ENCODE measurements at places on chromosomes 7 and 10.
A peak's percentile ranks its signal among the peaks of the same experiment; 100 is the strongest.

DNA sequence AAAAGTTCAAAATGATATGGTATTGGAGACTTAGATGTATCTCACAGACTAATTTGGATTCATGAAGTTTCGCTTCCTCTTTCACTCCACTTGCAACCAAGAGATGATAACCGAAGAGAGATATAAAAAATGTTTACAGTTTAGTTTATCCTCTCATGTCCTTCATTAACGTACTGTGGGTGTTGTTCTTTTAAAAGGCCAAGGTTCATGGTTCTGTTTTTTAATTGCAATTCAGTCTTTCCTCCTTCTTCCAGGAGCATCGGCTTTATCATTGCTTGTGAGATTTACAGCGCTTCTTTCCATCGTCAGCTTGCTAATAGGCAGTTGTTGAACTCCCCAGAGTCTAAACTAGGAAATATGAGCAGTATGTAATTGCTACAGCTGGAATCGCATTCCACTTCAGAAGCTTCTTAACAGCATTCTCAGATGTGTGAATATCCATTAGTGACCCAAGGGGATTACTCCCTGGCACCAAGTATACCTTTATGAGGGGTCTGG lies 75.9 kb upstream of the HGF start:
- DNase-seq: peak; percentile 1

DNA sequence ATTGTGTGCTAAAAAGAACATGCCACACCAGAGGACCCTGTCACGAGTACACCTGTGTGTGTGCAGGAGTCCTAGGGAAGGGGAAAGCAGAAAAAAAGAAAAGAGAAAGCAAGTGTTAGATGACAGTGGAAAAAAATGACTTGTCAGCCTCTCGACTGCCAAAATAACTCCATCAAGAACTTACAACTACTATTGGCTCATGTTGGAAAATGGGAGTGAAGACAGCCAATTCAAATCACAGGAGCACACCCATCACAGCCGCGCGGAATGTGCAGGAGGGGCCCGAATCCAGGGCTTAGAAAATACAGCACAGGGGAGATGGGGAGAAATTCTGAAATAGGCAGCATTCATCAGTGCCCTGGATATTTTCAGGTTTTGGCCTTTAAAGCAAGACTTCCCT lies 38.1 kb upstream of the FOXI2 start:
- DNase-seq: no peak

DNA sequence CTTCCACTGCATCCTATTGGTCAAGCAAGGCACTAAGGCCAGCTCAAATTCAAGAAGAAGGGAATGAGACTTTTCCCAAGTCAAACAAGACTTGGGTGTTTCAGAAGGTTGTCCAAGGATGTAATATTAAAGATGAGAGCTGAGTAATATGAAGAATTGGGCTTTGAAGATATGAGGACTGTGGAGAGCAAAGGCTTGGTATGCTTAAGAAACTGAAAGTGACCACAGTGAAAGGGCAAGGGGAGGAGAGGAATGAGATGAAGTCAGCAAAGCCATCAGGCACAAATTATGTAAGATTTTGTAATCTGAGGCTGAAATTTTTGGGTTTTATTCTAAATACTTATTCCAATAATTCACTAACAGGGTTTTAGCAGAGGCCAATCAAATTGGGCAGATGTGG lies 38.6 kb upstream of the NPY start:
- no peak for DNase-seq

DNA sequence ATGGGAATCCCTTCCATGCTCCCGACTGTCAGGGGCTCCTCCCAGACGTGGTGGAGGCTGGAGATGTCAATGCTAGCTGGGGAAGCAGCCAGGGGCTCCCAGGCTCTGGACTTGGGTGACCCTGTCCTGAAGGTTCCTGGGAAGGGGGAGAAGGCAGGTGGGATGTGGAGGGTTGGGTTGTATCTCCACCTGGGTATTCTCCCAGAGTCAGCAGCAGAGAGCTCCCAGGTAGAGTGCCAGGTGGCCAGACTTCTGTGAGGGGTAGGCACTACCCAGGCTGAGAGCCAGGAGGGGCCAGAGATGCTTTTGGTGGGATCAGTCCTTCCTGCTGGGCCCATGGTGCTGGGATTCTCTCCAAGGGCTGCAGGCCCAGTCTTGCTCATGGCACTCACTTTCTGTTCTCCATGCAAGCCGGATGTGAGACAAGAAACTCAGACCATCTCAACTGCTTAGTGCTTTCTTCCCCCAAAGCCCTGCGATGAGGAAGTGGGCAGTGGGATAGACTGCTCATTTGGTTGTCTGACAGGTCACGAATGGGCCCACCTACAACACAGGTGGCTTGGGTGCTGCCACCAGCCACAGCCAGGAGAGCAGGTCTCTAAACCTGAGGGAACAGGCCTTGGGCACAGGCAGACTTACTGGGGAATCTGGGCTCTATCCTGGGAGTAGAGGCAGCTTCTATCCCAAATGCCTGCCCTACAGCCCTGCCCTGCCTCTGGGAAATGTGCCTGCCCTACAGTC lies 52.5 kb upstream of the CAMK2B start:
- DNase-seq: no peak

- DNase-seq: no peak
Measured at GRCh38 chr10:33189363-33189762, 145.1 kb downstream of the NRP1 start.

DNA sequence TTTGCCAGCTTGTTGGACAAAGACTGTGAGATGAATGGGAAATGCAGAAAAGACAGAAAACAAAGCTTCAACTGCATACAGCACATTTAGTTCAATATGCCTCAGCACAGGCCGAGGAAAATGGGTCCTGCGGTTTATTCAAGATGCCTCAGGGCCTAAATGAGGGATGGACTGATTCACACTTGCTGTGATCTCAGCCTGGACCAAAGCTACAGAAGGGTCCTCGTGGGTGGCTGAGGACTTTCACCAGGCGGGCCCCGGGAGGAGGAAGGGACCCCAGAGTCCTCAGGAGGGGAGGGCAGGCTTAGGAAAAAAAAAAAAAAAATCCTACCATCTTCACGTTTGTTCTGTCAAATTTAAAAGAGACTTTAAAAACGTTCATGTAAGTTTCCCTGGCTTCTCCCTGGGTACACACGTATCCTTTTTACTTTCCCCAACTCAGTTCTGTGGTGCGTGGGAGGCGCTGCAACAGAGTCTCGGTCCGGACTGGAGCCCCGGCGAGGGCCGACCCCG lies 624 bp upstream of the ZNF783 start:
- peak; percentile 13 for DNase-seq

GRCh38 chr10:48251152-48251524 lies 23.4 kb downstream of the FRMPD2 start:
- DNase-seq: no peak

- DNase-seq: no peak
Measured at GRCh38 chr7:146175716-146176115, 59.1 kb downstream of the CNTNAP2 start.

GRCh38 chr7:1666317-1666822 lies 3.7 kb upstream of the ELFN1 start:
- DNase-seq: no peak

- DNase-seq: no peak
Measured at GRCh38 chr10:116960066-116960776, 44.8 kb downstream of the SHTN1 start.

DNA sequence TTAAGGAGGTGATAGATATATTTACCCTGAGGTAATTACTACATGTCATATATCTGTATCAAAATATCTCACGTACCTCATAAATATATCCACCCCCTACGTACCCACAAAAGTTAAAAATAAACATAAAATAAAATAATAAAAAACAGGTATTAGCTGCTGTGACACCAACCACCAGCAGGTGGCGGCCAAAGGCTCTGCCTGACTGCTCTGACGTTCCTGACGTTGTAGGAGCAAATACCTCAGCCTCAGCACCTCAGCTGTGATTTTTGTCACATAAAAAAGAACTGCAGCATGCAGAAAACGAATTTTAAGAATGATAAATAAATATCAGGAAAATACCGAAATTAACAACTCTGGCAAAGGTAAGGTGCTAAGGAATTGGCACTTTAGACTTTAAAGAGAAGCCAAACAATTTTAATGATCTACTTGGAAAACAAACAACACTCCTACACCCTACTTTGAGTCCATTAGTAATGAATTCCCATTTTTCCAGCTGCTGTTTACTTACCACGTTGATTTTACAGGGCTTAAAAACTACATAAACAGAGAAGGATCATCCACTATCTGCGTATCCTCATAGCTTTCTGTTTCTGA lies 125.4 kb upstream of the TARP start:
- peak; percentile 12 for DNase-seq

DNA sequence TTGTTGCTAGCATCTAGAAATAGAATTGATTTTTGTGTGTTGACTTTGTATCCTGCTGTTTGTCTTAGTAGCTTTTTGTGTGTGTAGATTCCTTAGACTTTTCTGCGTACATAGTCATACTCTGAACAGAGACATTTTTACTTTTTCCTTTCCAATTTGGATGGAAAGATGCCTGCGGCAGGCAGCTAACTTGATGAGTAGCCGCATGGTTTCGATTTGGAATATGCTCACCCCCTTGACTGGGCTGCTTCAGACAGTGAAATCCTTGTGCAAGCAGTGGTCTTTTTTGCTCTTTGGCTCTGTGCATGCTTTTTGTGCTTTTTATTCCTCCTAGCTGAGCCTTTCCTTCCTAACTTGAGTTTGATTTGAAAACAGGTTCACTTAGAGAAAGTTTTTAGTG lies 71.8 kb downstream of the HHEX start:
- DNase-seq: no peak

DNA sequence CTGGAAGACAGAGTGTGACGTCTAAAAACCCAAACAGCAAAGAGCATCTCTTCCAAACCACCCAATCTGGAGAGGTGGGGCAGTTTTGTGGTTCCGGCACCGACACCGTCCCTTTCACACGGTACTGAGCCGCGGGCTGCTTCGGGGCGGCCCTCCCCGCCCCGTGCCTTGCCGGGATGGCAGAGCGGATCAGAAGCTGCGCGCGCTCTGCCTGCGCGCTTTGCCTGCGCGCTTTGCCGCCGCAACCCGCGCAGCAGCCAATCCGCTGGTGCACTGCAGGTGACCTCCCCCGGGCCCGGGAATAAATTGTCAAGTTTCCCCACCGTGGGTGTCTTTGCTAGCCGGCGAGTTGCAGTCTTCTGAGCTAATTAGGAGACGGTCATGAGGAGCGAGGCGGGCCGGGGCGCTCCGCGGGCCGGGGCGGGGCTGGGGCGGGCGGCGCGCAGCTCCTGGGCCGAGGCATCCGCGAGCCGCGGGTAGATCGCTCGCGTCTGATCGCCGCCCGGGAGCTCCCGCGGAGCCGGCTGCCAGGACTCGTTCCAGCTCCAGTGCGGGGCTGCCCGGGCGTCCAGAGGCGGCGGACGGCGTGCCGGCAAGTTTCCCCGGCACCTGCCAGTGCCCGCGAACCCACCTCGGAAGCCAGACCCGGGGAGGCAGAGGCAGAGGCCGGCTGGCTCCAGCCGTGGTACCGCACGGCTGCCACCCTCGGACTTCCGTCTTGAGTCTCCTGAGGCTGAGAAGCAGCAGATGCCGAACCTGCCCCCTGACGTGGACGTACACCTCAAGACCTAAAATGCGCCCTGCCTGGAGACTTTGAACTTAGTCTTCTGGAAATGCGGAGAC lies 536.0 kb upstream of the GALNT17 start:
- no peak for DNase-seq

DNA sequence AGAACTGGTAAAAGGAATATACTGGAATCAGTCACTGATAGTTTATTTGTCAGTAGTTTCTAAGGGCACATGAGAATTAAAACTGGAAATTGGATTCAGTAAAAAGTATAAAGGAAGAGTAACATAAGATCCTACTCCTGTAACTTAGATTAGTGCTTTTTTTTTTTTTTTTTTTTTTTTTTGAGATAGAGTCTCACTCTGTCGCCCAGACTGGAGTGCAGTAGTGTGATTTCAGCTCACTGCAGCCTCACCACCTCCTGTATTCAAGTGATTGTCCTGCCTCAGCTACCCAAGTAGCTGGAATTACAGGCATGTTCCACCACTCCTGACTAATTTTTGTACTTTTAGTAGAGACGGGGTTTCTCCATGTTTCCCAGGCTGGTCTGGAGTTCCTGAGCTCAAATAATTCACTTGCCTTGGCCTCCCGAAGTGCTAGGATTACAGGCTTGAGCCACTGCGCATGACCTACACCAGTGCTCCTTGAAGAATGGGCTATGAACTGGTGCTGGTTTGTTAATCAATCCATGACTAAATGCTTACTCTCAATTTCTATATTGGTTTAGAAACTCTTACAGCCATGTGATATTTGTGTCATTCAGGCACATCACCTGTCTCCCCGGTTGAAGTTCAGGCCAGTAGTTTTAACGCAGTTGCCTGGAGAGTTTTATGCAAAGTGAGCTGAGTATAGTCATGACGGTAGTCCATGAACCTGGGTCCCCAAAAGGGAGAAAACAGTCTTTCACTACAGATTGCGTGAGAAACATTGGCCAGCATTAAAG lies 65.0 kb downstream of the ZEB1 start:
- no peak for DNase-seq

GRCh38 chr7:127504715-127505114 lies 80.7 kb downstream of the GCC1 start:
- no peak for DNase-seq

DNA sequence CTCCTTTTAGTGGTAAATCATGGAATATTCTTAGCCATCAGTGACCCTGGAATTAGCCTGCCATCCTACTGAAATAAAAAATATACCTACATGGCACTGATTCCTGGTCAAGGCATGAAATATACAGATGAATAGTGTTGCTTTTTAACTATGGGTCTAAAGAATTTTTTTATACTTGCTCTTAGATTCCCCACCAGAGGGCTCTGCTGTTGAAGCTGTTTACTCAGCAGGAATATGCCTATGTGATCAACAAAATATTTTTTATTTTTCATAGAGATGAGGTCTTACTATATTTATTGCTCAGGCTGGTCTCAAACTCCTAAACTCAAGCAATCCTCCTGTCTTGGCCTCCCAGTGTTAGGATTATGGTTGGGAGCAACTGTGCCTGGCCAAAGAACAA lies 13.5 kb downstream of the ZC3HC1 start:
- DNase-seq: no peak

GRCh38 chr7:22949944-22950343 lies 64.0 kb downstream of the HYCC1 start:
- DNase-seq: no peak

GRCh38 chr10:46323176-46323575 lies 36.4 kb downstream of the ANTXRL start:
- no peak for DNase-seq

All from midbrain (tissue), 1 donor.